ENCODE measurements at places on chromosomes 11 and 22.

DNA sequence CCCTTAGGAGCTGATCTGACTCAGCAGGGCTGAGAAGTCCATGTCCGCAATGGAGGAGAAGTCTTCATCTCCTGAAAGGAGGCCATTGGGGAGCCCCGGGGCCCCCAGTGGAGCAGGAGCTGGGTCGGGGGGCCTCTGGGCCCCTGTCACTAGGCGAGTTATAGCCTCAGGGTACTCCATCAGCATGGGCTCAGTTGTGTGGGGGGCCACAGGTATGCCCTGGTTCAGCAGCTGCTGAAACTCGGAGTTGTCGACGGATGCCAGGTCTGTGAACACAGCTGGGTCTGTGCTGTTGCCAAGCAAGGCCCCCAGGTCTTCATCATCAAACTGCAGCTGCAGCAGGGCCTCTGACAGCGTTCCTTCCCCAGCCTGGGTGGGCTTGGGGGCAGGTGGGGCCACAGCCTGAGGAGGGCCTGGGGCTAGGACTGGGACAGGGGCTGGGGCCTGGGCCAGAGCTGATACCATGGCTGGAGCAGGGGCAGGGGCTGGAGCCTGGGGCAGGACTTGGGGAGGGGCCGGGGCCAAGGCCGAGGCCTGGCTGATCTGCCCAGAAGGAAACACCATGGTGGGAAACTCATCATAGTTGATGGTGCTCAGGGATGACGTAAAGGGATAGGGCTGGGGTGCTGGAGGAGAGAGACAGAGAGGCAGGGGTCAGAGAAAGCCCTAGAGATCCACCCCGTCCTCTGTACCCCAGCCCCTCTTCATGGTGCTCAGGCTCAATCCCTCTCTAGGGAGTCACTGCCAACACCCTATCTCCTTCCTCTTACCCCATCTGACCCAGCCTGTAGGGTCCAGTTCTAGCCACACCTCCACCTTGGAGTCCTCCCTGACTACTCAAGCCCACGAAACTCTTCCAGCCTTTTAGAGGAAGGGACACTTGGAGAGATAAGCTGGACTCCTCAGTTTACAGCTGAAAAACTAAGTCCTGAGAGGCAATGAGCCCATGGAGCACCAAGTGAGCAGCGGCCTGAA lies 8.1 kb downstream of the RELA start:
- no peak for DNase-seq

GRCh38 chr22:30178181-30179126 lies 68.1 kb downstream of the LIF start:
- no peak for DNase-seq

DNA sequence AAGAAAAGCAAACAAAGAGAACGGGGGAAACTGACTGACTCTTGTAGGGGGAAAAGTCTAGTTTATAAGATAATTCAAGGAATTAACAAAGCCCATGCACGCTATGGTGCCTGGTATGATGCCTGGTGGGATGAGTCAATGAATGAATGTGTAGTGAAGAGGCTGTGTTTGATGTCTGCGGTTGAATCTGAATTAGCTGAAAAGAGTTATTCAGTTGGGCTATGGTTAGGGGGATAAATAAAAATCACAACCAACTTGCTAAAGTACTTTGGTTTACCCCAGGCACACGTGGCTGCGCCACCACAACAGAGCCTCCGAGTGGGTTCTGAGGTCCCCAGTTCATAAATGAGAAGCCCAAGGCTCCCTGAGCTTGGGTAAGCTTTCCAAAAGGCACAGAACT lies 369.3 kb upstream of the SYN3 start:
- no peak for DNase-seq

DNA sequence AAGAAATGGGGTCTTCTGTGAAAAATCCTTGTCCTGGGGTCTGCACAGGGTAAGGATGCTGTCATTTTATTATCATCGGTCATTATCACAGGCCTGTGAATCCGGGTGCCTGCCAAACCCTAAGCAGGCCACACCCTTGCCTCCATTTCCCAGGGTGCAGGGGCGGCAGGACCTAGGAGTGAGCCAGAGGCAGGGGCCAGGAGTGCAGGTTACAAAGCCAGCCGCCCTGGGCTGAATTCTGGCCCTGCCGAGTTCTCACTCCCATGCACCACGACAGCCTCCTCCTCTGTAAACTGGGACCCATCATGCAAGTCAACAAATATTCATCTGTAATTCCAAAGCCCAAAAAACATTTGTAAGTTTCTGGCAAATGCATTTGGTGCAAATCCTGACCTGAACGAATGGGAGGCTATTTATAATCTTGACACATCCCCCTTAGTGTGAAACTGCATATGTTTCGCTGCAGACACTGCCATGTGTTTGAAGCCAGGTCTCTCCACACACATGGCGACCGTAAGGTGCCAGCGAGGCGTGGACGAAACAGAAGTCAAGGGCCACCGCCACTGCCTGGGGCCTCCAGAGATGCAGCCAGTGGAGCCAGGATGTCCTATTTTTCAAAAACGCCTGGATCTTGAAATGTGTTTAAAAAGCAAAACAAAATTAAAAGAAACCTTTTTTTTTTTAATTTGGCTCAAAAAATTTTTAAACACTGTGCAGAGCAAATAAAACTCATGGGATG lies 6.7 kb downstream of the CD5 start:
- DNase-seq, result peak; percentile 53

DNA sequence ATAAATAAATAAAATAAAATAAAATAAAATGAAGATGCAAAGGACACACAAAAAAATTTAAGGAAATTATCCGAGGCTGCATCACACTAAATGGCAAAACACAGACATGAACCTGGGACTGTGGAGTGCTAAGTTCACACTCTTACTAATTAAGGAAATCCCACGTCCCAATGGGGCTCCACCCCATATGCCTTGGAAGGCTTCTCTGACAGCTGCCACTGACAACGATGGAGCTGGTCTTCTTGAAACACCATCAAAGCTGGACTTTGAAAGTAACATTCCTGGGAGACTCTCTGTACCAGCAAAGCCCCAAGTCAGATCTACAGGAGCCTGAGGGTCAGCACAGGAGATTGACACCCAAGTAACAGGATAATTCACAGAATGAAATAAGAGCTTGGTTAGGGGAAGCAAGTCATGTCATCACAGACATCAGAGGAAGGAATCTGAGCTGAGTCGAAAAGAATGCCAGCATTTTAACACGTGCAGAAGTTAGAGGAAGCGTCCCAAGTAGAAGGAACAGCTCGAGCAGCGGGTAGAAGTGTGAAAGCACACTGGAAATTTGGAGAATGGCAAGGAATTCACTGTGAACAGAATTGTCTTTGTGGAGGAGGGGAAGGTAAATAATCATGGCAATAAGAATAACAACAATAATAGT lies 13.8 kb downstream of the TPST2 start:
- no peak for DNase-seq

GRCh38 chr11:17389957-17390649 lies 1.6 kb upstream of the KCNJ11 start:
- no peak for DNase-seq

DNA sequence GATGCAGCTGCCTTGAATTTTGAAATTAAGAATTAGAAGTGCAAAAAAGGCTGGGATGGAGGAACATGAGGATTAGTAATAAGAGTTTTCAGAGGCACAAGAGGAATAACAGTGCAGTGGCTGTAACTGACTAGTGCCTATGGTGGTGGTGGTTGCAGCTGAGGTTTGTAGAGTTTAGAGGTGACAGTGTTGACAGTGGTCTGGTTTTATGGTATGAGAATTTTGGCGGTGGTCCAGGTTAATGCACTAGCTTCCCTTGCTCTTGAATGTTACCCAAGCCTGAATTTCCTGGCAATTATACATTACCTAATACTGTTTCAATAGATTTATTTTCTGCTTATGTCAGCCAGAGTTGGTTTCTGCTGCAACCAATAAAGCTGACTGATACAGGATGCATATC lies 112.8 kb upstream of the C11orf87 start:
- DNase-seq, result no peak
